ENCODE measurements at places on chromosomes 4 and X. TPM values are rescaled to one million over a fixed set of nuclear protein-coding genes. Genes with fewer than 3 reads are reported as not detected.

Gene GPRASP2
- 0.16 TPM for total RNA-seq

Gene ESX1
- total RNA-seq: not detected

Gene TRAM1L1
- not detected for total RNA-seq

Gene PROM1
- not detected for total RNA-seq

Gene TMEM271
- not detected for total RNA-seq

Gene C4orf46
- 18.8 TPM for total RNA-seq

Gene TMEM165
- total RNA-seq: 87.2 TPM

Gene TEX11
- not detected for total RNA-seq

- DNase-seq: no peak
Observed at GRCh38 chr4:9979101-9979701, 42.1 kb downstream of the SLC2A9 start.

DNA sequence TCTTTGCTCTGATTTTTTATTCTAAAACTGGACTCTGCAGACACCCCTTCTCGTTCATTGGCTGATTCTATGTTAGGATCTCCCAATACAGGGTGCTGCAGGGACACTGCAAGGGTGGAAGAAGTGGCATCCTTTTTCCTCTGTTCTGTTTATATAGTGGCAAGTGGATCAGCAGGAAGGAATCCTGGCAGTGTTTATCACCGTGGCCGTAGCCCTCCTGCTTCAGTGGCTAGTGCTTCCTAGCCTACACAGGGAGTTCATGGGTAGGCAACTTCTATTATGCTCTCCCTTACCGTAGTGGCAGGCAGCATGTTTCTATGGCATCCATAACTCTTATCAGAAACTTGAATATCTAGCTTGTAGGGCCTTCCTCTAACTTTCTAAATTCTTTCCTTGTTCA, 6.4 kb upstream of the AP1AR start:
- no peak for DNase-seq

- no peak for DNase-seq
Observed at GRCh38 chr4:25313201-25313895, 774 bp downstream of the ZCCHC4 start.

- no peak for DNase-seq
Observed at GRCh38 chr4:100109921-100110320, 80.3 kb downstream of the DDIT4L start.

- DNase-seq: no peak
Observed at GRCh38 chr4:151948351-151949016, 187.7 kb upstream of the GATB start.

DNA sequence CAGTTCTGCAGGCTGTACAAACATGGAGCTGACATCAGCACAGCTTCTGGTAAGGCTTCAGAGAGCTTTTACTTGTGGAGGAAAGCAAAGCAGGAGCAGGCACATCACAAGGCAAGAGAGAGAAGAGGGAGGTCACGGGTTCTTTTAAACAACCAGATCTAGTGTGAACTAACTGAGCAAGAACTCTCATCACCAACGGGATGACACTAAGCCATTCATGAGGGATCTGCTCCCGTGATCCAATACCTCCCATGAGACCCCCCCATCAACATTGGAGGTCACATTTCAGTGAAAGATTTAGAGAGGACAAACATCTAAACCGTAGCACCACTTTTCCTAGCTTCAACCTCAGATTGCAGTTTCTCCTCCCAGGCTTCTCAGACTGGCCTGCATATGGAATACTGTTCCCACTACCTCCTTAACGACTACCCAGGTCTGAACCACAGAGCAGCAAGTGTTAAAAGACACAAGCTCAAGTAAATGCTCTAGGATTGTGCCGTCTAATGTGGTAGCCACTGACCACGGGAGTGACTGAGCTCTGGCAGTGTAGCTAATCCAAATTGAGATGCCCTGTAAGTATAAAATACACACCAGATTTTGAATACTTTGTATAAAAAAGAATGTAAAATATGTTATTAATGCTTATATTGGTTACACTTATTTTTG, 192.7 kb downstream of the PTTG2 start:
- no peak for DNase-seq

DNA sequence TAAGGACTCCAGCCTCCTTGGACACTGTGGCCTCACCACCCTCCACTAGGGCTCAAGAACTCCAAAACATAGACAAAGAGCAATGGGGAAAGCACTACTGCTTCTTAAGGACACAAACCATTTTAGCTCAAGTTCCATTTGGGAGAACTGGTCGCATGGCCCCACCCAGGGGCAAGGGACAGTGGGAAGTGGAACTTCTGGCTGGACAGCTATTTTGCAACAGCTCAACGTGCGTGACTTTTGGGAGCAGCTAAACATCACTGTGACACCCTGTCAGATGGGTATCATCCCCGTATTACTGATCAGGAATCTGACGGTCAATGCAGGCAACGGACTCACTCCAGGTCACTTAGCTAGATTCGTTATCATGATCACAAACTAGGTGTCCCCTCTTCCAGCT, 9.0 kb upstream of the GLOD5 start:
- no peak for DNase-seq

- DNase-seq: no peak
Observed at GRCh38 chr4:182091128-182091527, 152.1 kb upstream of the TENM3 start.

GRCh38 chrX:150936556-150936955, 38.1 kb upstream of the CD99L2 start:
- DNase-seq: no peak

DNA sequence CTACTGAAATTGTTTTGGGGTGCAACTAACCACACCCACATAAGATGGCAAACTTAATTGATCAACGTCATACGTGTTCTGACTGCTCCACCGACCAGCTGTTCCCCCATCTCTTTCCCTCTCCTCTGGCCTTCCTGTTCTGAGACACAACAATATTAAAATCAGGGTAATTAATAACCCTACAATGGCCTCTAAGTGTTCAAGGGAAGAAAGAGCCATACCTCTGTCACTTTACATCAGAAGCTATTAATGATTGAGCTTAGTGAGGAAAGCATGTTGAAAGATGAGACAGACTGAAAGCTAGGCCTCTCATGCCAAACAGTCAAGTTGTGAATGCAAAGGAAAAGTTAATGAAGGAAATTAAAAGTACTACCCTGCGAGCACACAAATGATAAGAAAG, 173.9 kb upstream of the FTHL17 start:
- no peak for DNase-seq

DNA sequence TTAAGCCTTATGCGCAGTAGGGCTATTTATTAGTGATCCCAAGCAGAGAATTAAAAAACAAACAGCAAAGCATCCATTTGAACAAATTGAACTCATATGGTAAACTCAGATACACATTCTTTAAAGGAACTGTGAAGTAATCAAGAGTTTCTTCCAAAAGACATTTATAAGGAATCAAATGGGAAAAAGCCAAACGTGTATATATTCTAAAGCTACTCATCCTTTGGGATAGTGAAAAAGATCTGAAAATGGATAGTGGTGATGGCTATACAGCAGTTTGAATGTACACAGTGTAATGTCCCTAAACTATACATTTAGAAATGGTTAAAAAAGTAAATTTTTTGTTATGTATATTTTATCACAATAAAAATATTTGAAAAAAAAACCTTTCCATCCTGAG, 16.6 kb upstream of the HPGDS start:
- DNase-seq: no peak

GRCh38 chr4:159547645-159548308, 444.9 kb downstream of the RAPGEF2 start:
- no peak for DNase-seq

DNA sequence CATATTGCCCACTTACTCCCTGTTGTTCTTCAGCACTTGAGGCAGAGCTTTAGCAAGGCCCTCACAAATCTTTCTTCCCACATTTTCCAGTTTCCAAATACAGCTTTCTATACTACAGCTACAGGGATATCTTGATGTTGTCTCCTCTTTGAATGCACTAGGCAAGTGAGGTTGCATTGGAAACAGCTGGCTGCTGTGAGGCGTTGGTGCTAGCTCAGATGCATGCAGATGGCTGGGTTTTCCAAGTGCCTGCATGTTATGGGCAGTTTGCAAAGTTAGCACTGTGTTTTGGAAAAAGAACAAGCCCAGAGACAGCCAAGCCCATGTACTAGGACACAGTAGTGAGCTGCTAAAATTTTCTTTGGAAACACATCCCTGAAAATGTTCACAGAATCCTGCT, 315.1 kb upstream of the RASGEF1B start:
- DNase-seq: no peak

DNA sequence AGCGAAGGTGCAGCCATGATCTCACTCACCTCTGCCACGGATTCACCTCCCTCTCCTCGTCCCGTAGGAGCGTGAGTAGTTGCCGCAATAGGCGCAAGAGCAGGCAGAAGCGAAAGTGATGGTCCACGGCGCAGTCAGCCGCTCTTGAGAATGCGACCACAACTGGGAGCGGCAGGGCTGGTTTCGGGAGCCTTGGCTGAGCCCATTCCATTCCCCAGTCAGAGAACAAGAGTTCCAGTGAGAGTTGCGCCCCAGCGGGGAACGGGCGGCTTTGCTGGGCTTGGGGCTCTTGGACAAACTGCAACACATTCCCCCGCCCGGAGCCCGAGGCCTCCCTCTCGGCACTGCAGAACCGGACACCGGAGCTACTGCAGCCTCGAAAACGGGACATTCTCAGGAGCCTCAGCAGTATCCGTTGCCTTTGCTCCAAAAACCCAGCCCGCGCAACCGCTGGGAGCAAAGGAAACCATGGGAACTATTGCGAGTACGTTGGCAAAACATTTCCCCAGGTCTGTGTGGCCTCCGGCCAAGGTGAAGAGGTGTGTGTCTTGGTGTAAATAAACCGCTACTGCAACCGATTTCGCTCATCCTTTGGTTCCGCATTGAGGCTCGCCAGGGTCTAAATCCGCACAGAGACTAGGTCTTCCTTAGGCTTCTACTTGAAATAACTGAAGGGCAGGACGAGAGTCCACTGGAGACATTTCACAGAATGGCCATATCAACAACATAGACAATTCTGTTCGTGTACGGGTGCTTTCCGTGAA, 5.7 kb upstream of the ZBTB33 start:
- peak; percentile 83 for DNase-seq

- DNase-seq: peak; percentile 40
Observed at GRCh38 chr4:37567836-37568235, 118.3 kb downstream of the RELL1 start.

DNA sequence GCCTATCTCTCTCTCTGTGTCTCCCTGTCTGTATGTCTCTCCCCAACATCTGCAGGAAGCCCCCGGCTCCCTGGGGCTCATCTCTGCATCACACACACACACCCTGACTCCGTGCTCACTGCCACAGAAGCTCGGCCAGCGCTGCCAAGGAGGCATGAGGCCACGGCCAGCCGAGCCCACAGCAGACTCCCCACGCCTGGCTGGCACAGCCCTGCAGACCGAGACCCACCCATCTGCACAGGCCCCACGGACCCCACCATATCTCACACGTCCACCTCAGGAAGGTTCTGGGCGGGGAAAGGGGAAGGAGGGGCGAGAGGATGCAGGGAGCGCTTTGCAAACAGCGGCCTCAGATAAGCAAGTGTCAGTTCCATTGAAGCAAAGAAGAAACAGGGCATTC, 28.5 kb upstream of the SLC25A6 start:
- DNase-seq: no peak

DNA sequence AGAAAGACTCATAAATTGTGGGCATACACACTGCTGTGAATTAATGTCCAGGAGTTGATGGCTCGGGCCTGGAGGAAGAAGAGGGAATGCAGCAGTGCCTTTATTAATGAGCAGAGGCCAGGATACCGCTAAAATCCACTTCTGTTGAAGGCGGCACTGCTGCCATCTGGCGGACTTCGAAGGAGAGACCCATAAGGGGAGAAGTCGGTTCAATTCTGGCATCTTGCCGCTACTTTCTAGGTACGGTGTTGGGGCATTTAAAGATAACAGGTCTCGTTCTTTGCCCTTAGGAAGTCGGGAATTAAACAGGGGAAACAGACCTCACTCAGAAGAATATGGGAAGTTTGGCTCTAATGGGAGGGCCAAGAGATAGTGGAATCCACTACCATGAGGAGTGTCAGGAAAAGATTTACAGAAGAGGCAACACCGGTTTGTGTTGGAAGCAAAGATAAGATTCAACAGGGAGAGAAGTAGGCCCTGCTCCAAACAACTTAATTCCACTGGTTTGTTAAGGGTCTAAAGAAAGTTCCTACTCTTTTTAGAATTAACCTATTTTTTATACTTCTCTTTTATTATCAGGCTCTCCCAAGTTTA, 133.6 kb upstream of the GIMD1 start:
- DNase-seq: peak; percentile 79

- no peak for DNase-seq
Observed at GRCh38 chr4:127775843-127776242, 6.3 kb upstream of the HSPA4L start.

- peak; percentile 75 for DNase-seq
Observed at GRCh38 chr4:6372649-6373525, 99.5 kb downstream of the PPP2R2C start.

DNA sequence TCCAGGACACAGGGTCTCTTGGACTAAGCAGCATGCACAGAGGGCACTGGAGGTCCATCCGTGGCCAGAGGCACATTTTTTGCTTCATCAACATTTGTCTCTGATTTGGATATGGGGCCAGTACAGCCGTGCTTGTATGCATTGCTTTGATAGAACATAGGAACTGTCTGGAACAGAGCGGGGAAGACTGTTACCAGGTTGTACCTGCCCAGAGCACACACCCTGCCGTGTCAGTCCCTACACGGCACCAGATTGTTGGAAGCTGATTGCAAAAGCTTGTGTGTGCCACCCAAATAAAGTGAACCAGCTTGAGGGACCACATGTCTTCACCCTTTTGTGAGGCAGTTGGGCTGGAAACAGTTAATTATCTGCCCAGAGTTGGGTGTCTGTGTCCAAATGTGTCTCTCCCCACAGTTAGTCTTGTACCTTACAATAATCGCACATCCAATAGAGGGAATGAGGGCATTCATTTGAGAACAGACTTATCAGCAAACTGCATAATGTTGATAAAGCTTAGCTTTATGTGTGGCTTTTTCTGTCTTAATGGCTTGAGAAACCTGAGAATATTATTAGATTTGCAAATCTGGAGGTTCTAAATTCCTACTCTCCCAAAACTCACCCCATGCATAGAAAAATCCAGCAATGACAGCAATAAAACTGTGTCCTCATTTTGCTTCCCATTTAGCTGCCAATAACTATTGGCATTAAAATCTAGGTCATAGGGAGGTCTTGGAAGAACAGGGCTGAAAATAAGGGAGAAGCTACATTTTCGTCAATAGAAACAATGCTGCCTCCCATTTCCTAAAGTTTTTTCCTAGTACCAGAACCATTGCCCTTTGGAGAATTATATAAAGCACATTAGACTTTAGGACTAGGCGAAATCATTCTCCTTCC, 21.2 kb downstream of the KLF3 start:
- no peak for DNase-seq
